Cerebellum (tissue), 4 donors: ENCODE measurements at places on chromosomes 2 and 18.

DNA sequence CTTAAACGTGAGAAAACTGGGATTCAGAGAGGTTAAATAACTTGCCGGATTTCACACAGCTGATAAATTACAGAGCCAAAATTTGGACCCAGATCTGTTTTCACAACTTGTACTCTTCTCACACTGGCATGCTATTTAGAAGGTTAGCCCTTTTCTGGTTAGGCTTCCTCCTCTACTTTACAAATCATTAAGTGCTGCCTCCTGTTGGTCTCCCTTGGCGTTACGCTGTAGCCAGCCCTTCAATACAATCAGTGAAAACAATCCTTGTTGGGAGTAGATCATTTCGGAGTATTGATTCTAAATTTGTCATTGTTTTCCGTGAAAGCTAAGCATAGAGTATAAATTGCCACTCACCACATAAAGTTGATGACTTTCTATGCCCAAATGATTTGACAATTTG lies 153.5 kb downstream of the ARHGAP15 start:
- DNase-seq = no peak

DNA sequence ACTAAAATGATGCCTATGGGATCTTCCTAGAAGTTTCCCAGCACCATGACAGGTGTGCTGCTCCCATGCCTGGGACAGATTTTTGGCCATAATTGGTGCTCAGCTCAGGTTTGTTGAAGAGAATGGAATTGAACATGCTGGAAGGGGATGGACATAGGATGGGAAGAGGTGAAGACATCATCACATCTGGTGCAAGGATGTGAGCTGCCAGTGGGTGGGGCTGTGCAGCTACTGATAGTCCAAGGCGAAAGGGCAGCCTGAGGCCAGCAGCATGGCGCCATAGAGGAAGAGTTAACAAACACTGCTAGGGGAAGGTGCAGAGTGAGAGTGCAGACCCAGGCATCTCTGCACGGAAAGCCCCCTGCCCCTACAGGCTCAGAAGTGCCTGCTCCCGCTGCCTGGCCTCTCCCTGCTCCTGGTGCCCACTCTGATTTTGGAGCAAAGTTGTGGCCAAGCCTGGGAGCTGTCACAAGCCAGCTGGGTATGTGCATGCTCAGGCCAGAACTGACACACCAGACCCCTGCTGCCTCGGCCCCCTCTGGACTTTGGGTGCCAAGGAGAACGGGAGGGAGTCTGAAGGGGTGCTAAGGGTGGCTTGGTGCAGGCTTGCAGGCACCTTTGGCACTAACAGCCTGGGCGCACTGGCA lies 178.6 kb downstream of the ZBTB7C start:
- no peak for DNase-seq

- no peak for DNase-seq
These were observed 359.2 kb downstream of the TGIF1 start for GRCh38 chr18:3808985-3809780.

- DNase-seq = no peak
These were observed 43.4 kb upstream of the OTOF start for GRCh38 chr2:26521054-26521912.

- no peak for DNase-seq
These were observed 44.3 kb downstream of the MOB4 start for GRCh38 chr2:197560146-197560665.

GRCh38 chr18:76953583-76954233 lies 131.4 kb downstream of the ZNF236 start:
- no peak for DNase-seq

GRCh38 chr2:132766573-132766972 lies 96.6 kb upstream of the LYPD1 start:
- no peak for DNase-seq
